ENCODE measurements at places on chromosomes 1 and 21.
A peak's percentile ranks its signal among the peaks of the same experiment; 100 is the strongest.

DNA sequence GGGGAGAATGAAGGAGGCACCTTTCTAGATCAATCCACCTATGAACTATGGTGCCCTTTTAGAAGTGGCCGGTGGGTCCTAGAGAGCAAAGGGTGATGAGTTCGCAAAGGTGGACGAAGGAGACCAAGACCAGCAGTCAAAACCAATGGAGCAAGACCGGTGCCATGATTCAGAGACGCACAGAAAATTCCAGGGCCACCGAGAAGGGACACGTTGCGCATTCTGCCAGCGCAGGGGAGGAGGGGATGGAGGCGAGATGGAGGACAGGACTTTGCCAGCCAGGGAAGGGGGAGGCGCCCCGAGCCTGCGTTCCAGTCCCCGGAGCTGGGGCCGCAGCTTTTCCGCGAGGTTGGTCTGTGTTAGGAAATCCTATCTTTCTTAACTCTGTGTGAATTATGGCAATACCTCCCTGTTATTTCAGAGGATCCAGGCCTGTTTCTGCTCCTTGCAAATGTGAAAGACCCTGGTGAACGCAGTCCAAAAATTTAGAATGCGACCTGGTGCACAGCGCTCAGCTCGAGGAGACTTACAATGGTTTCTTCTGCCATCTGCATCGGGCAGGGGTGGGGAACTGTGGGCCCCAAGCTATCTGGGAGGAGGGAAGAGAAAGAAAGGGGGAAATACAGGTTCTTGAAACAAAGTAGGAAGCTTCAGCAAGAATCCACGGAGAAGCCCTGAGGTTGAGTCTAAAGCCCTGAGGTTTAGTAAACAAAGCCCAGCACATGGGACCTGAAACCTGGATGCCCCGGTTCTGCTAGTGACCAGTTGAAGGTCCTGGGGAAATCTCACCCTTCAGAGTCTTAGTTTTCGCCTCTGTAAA lies 129.4 kb downstream of the MRPS6 start:
- no peak for DNase-seq

GRCh38 chr1:182662121-182662890 lies 22.1 kb downstream of the RGS8 start:
- DNase-seq = peak; percentile 24

- DNase-seq = no peak
Measured at GRCh38 chr1:1432274-1432950, 3.1 kb upstream of the VWA1 start.

- no peak for DNase-seq
Measured at GRCh38 chr1:17711577-17711910, 43.6 kb upstream of the ACTL8 start.

- no peak for DNase-seq
Measured at GRCh38 chr1:217614200-217614712, 16.6 kb downstream of the GPATCH2 start.

- no peak for DNase-seq
Measured at GRCh38 chr1:51119331-51119730, 17.3 kb downstream of the C1orf185 start.

- no peak for DNase-seq
Measured at GRCh38 chr21:24197132-24197643, 1410.1 kb downstream of the MRPL39 start.

DNA sequence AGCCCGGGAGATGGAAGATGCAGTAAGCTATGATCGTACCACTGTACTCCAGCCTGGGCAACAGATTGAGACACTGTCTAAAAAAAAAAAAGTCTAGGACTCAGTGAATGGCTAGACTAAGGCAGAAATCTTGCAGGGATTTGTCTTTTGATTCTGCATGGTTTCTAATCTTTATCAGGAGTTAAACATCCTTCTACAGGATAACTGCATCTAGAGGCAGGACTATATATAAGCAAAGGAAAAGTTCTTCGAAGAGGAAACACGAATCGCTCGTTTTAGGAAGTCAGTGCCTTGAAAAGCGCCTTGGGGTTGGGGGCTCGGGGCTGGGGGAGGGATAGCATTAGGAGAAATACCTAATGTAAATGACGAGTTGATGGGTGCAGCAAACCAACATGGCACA lies 602 bp upstream of the UFC1 start:
- DNase-seq = no peak

- DNase-seq = peak; percentile 53
Measured at GRCh38 chr1:164971921-164972415, 384.5 kb downstream of the LMX1A start.

DNA sequence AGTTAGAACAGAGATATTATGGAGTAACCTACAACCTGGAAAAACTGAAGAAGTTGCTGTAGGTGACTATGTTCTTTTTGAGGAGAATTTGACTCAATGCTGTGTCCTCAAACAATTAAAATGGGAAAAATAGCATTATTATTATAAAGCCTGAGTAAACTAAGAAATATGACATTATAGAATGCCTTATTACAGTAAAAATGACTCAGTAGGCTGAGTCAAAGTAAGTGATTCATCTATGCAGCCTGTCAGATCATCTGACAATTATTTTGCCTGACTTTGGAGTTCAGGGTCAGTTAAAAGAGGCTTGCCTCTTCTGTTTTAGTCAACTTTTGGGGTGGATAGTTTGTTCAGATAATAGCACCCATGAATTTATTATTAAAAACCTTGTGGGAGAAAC lies 150.8 kb upstream of the PTGFR start:
- DNase-seq = no peak

DNA sequence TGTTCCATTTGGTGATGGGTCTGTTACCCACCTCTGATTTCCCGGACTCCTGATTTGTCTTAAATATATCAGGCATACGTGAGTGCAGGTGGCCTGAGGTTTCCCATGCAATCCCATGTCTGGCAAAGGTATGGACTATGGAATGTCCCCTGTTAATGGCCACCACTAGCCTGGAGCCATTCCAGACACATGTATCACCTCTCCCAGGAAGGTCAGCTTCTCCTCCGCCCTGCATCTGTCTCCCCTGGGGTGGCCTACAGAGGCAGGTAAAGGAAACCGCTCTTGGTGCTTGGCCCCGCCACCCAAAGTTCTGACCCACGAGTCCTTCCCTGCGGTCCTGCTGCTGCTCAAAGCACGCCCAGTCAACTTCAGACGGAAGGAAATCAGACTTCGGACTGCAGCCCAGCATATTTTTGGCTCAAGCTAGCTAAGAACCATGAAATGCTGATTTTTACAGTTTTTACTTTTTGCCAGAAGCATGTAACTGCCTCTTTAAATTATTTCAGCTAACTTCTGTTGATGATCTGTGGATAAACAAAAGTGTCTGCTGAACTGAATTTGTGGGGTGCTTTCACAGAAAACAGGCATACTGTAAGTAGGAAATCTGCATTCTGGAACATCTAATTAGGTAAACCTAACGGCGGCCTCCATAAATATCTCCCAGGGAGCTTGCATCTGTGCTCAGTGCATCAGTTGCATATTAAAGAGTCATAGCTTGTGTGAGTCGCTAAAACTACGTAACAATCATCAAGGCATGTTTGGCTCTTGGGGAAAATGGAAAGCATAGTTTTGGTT lies 105.9 kb downstream of the PCP4 start:
- DNase-seq = no peak

DNA sequence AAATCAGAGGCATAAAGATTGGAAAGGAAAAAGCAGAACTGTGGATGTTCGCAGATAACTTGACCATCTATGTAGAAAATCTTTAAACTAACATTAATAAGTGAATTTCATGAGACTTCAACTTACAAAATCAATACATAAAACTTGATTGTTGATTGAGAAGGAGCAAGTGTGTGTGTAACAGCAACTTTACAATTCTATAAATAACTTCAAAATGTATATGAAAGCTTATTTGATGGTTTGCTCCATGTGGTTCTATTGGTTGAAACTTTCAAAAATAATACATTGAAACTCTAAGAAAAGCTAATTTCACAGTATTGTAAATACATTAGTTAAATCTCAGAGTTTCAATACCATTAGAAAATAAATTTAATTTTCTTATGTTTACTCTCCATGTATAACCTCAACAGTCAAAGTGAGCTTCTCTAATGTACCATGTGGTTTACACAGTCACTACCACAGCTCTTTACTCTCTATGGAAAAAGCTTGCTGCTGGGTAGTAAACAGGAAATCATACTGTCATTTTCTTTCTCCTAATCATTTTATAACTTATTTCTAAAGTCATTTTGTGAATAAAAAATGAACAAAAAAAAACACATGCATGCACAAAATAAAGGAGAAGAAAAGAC lies 12.0 kb downstream of the AKT3 start:
- no peak for DNase-seq

DNA sequence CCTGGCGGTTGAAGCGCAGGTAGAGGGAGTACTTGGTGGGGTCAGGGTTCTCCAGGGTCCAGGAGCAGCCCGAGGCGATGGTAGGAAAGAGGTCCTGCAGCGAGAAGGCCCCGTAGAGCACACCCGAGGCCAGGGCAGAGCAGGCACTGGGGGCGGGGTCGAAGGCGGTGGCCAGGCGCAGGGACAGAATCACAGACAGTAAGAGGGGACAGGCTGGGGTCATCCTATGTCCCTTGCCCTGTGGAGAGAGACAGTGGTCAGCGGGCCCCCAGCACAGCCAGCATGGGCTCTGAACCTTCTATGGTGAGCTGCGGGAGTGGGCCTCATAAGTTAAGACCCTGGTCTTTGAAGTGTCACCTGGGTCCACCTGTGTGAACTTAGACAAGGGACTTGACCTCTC lies 7.6 kb downstream of the ADGRB2 start:
- DNase-seq = no peak

DNA sequence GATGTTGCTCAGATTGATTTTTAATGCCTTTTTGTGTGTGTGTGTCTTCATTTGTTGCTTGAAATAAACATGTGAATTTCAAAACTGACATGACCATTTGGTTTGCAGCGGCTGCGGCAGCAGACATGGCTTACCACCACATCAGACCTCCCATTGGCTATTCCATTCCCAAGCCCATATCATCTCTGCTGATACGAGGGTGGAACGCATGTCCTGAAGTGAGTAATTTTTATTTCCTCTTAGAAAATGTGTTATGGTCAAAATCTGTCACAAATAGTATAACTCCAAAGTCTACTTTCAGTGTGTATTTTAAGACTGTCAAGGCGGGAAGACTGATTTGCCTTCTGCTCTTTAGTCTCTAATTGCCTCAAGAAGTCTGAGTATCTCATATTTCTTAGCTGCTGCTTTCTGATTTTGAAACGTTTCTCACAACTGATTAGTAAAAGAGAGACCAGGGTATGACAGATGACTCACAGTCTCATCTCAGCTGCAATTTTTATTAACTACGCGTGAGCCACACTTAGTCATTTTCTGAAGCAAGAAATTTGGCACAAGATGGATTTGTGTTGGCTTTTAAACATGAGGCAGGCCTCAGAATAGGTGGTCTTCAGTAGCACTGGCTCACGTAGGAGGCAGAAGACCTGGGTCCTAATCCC lies 49.0 kb downstream of the LRRC53 start:
- DNase-seq = no peak

DNA sequence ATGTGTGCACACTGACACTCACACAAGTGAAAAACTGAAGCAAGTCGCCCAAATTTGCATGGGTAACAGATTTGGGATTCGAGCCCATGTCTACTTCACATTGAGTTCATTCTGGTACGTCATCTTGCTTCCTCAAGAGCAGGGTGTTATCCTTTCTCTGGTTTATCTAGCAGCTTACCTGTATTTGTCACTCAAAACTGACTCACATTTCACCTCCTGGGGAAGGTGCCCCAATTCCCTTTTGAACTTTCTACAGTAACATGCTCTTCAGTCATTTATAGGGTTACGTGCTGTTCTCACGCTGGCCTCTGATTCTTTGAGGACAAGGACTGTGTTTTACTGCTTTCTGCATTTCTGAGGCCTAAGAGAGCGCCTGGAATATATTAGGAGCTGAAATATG lies 162.8 kb downstream of the PDE4B start:
- DNase-seq = no peak

GRCh38 chr1:172405912-172406311 lies 14.6 kb upstream of the C1orf105 start:
- DNase-seq = no peak

DNA sequence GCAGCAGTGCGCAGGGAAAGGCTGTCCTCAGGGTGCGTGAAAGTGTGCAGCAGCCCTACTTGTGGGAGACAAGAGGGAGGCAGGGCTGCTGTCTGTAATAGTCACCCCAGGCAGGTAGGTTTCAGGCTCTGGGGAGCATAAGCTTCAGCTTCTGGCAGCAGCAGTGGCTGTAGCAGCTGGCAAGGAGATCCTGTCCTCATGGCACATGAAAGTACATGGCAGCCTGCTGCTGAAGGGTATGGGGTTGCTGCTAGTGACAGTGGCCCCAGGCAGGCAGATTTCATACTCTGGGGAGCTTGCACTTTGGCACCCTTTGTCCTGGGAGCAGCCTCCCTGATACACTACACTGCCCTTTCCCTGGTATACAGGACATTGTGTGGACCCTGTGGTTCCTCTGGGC lies 26.3 kb downstream of the KIAA0319L start:
- DNase-seq = no peak

DNA sequence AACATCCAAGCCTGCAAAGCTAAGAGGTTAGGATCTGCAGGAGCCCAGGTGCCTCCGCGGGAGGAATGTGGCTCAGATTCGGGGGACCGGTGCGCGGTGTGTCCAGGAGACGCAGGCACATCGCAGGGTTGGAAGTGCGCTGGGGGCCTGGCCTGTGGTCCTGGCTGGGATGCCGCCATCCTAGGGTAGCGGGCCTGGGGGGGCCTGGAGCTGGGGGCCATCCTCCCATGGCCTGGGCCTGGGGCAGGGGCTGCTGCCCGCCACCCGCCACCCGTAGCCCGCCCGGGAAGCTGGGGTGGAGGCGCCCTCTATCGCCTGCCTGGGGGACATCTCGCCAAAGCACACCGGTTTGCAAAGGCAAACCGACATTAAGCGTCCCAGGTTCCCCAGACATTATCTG lies 170.6 kb upstream of the ARHGEF16 start:
- DNase-seq = no peak

GRCh38 chr1:67166196-67166595 lies at the start of gene IL23R:
Gene IL23R (plus strand): TSS chr1:67166454. CDS start chr1:67168121, 1,667 bp downstream.
- DNase-seq = no peak

DNA sequence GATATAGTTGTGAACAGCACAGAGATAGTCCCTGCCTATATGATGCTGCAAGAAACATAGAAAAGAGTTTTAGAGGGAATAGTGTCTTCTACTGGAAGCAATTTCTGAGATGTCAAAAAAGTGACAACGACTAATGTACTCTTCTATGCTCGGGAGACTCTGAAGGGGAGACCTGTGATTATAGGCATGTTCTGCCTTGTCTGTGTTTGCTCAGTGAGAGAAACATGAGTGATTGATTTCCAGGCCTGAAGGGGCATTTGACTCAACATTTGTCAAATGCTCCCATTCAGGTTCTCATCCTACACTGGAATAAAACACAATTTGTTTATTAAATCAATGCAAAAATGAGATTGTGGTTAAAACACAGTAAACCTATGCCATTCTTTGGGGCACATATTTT lies 131.8 kb downstream of the CTH start:
- DNase-seq = peak; percentile 62

- DNase-seq = no peak
Measured at GRCh38 chr1:44481701-44482100, 76.6 kb downstream of the RNF220 start.

All from NCI-H1417 (cell line).